ENCODE measurements at places on chromosomes 12 and 14.

- no peak for DNase-seq
These were observed 154.5 kb downstream of the SEC23A start for GRCh38 chr14:38948576-38948975.

- DNase-seq: no peak
These were observed 18.7 kb downstream of the SETD1B start for GRCh38 chr12:121822393-121823100.

- DNase-seq: no peak
These were observed 1.4 kb downstream of the PLXNC1 start for GRCh38 chr12:94149781-94150239.

- DNase-seq: no peak
These were observed 170.9 kb upstream of the RTL1 start for GRCh38 chr14:101074196-101075024.

GRCh38 chr12:28794211-28794610 lies 354.9 kb upstream of the FAR2 start:
- DNase-seq: no peak

- DNase-seq: no peak
These were observed 58.0 kb upstream of the PARP11 start for GRCh38 chr12:3931206-3931605.

DNA sequence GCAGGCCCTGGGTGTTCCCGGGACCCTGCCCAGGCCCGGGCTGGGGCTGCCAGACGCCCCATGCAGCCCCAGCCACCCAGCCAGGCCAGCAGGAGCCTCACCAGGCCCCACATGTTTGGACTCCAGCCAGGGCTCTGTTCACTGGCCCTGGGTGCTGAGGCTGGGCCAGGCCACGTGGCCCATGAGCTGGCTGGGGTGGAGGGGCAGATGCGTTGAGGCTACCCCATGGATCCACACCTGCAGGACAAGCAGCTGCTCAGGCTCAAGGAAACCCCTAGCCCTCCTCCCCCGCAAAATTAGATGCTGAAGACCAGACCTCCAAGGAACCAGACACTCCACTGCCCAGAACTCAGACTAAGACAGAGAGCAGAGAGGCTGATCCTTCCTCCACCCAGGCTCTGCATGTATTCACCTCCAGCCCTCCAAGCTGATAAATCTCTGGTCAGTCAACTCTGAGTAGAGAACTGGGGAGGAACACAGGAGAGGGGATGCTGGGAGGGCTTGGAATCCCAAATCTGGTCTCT lies 1.6 kb downstream of the CDH24 start:
- DNase-seq: no peak

DNA sequence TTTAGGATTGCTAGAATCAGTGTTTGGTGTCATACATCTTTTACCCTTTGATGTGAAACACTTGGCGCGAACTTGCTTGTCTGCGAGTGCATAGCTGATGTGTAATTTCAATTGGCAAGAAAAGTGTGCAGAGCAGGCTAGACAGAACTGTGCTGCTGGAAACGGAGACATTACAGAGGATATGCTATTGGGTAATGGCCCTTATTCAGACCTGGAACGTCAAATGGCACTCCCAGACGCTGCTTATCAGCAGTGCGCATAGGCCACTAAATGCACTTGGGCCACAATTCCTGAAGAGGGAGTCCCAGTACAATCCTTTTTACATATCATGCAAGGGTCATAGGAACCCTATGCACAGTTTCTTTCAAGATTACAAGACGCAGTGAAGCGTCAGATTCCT lies 15.7 kb upstream of the SLC10A1 start:
- DNase-seq: no peak

- DNase-seq: no peak
These were observed 182.3 kb downstream of the SYNE2 start for GRCh38 chr14:64035143-64035542.

DNA sequence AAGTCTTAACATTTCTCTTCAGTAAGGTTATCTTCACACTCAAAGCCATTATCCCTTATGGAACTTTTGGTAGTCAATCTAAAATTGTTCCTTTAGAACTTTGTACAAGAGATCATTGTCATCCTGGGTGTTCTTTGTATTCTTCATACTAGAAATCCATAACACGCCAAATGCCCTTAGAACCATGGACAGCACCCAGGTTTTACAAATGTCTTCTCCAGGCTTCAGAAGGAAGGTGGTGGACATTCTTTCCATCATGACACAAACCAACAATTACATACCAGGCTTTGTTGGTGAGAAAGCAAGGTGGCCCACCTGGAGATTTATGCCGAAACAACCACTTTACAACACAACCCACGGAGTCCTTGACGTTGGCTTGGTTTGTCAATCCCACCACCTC lies 365.6 kb upstream of the TBX3 start:
- DNase-seq: no peak

DNA sequence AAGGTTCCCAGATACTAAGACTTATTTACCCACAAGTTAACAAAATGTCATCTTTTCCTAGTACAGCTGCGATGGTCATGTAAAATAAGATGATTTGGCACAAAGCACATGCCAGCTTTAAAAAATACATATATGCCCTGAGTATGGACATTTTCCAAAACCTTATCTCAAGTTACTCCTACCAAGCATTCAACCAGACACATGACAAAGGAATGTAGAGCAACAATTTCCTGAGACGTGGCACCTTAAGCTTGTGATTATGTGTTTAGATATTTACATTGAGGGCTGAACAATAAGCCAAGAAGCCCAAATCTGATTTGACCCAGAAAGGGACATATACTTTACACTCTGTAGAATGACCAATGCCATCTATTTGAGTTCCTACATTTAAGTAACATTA lies 24.5 kb upstream of the OVCH1 start:
- no peak for DNase-seq

- DNase-seq: no peak
These were observed 13.0 kb upstream of the APOBEC1 start for GRCh38 chr12:7678744-7679143.

GRCh38 chr12:126811391-126811790 lies 1455.6 kb upstream of the TMEM132C start:
- DNase-seq: no peak

GRCh38 chr12:48824112-48824511 lies 5.8 kb downstream of the CACNB3 start:
- DNase-seq: no peak

DNA sequence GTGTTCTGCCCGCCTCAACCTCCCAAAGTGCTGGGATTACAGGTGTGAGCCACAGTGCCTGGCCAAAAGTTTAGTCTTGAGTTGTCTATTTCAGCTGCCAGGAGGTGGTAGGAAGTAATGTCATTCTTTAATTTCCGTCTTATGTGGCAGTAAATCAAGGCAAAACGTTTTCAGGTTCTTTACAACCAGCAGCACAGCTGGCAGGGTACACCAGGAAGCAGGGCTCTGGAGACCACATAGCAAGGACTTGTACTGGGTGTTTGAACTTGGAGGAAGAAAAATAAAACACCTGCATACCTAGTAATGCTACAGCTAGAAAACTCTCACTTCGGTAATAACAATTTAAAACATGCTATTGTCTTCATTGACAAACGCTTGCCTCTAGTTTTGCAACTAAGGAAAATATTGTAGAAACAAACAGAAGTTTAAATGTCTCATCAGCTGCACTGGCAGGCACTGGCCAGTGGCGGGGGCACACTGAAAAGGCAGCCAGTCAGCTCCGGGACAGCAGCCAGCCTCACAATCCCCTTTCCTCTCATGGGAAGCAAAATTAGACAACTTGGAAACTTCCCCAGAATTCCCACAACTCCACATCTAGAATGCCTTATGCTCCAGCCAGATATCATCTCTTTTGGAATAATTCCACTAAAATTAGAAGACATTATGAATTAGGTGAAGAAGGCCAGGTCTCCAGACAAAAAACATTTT lies 72.2 kb downstream of the CLIP1 start:
- no peak for DNase-seq

DNA sequence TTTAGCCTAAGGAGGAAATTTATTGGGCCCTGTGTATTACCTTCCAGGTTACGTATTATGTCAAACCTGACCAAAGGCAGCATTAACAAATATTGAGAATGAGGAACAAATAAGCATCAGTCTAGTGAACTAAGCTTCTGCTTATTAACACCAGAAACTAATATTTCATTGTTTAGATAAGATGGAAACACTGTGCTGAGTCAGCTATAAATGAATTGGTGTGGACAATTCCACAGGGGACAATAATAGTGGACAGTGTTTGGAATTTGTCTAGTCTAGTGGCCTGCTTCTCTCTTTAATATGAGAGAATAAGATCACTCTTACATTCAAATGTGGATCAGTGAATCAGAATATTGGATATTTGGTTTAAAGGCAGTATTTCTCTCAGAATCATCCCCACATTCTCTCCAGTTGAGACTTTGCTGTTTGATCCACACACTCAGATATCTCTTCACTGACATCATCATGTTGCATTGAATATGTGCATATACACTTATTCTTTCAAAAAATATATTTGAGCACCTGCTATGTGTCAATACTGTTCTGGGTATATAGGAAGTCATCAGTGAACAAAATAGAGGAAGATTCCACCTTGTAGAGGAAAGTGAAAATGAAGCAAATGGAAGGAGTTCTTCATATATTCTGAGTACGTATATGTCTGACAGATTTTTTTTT lies 136.3 kb downstream of the DIO2 start:
- DNase-seq: no peak

GRCh38 chr14:90487031-90487430 lies 90.2 kb downstream of the CALM1 start:
- no peak for DNase-seq

- no peak for DNase-seq
These were observed 20.9 kb downstream of the HEBP1 start for GRCh38 chr12:12979126-12979525.

DNA sequence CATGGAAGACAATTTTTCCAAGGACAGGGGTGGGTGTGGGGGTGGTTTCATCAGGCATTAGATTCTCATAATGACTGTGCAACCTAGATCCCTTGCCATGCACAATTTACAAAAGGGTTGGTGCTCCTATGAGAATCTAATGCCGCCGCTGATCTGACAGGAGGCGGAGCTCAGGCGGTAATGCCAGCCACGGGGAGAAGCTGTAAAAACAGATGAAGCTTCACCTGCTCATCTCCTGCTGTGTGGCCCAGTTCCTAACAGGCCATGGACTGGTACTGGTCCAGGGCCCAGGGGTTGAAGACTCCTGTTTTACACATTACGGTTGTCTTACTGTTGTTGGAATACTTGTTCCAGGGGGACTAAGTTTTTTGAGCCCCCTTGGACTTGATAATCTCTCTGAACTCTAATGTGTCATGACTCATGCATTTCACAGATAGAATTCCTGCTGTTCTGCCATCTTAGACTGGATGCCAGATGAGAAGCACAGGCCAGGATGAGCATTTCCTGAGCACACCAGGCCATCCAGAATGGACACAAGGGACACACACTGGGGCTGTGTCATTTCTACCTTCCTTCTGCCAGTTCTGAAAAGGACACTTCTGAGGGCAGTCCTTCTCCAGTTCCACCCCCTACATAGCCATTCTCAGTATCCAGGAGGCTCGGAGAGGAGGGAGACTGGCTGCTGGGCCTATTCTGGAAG lies 5.8 kb downstream of the PLEKHD1 start:
- no peak for DNase-seq

DNA sequence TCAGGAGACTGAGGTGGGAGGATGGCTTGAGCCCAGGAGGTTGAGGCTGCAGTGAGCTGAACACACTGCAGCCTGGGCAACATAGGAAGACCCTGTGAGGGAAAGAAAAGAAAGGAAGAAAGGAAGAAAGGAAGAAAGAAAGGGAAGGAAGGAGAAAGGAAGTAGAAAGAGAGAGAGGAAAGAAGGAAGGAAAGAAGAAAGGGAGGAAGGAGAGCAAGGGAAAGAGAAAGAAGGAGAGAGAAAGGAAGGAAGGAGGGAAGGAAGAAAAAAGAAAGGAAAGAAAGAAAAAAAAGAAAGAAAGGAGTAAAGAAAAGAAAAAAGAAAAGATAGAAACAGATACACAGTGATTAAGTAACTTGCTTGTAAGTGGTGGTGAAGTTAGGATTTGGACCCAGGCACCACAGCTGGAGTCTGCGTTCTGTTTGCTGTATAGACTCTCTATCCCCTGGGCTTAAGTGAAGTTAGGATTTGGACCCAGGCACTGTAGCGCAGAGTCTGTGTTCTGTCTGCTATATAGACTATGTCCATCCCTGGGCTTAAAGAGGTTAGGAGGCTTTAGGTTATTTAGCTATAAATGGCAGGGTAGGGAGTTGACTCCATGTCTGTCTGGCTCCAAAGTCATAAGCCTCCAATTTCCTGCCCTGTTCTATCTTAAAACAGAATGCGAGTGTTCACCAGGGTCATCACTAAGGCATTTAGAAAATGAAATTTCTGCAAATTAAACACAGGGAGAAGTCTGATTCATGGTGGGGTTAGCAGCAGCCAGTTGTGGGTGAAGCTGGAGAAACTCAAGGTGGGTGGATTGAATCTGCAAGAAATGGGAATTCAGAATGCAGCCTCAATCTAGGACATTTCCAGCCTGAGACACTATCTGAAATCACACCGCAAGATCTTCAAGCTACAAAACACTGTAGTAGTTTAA lies 13.3 kb upstream of the C12orf75 start:
- DNase-seq: no peak

DNA sequence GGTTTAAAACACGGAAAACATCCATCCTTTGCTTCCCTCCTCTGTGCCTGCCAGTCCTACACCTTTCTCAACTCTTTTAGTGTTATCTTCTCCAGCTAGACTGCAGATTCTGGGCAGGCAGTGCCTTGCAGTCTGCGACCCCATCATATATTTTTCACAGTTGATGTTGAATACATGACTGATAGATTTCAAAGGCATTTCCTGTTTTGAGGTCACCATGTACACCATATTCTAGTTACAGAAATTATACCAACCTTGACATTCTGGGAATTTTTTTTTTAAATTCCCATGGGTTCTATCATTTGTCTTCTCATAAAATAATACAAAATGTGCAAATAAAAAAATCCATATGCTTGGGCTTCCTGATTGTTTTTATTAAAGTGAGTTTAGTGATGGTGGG lies 16.6 kb downstream of the SOCS2 start:
- no peak for DNase-seq

DNA sequence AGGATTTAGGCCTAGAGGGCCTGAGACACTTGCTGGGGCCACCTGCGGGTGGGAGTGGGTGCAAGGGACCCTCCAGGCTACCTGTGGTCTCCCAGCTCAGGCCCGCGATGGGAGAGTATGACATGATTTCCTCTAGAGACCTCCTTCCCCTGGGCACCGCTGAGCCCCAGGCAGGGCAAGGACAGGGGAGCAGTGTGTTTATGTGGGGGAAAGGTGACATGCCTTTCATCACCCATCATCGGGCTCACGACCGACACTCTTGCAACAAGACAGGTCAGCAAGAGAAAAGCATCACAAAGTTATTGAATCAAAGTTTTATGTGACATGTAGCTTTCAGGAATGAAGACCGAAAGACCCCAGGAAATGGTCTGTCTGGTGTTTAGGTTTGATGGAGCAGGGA lies 19.9 kb downstream of the SH2B3 start:
- no peak for DNase-seq

All from activated T-cell treated with anti-CD3 and anti-CD28 coated beads for 1 hour (primary cell).